LNCaP clone FGC (cell line): ENCODE measurements at places on chromosomes 7 and 10.

DNA sequence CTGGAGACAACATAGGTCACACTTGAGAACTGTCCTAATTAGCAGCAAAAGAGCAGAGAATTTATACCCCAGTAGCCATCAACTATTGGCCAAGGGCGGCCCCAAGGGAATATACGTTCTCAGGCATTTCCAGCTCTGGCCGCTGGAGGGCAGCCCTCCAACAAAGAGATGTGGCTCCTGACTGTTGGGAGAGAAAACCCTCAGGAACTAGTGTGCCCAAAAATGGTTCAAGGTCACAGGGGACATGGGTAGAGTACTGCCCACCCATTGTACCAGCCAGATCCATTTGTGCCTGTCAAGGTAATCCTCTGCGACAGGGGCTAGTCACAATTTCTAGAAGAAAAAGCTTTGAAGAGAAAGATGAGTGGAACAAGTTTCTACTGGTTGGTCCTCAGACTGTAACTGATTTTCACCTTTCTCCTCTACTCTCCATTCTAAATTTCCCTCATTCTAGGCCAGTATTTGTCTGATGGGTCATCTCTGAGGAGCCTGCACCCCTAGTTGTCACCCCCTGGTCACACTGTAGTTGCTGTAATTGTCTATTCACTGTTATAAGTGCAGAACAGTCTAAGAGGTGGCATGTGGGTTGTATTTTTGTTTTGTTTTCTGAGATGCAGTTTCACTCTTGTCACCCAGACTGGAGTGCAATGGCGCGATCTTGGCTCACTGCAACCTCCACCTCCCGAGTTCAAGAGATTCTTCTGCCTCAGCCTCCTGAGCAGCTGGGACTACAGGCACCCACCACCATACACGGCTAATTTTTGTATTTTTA is 14.7 kb upstream of the C7orf33 start:
- DNase-seq: no peak

DNA sequence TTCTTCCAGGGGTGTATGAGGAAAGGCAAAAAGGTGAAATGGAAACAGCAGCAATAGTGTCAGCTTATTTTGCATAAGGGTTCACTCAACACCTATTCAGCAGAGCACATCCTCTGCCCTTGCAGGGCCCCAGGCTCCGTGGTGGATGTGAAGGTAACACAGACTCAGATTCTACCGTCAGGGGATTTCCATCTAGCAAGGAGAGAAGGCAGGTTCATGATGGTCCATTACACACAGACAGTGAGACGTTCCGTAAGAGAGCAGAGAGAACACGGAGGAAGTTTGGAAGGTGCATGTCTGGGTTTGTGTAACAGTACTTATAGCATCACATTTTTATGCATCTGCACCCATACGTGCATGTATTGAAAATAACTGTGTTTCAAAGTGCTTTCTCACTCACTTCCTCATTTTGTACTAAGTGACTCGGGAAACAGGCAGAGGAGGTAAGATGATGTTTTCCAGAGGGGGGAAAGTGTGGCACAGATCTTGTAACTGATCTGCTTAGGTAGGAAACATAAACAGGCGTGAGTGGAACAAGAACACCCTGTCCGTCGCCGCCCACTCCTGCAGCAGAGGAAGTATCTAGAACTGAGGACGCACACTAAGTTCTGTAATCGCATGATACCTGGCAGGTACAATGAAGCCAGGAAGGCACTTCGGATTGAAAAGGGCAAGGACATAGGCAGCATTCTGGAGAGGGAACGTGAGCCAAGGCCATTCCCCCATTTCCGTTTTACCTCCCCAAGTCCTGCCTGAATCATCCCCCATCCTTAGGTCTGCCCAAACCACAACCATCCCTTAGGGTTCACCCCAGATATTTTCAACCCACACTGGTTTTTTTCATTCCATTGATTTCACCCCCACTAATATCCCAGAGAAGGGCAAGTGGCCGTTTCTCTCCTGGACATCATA is 1.0 kb upstream of the ENO4 start:
- DNase-seq: no peak

DNA sequence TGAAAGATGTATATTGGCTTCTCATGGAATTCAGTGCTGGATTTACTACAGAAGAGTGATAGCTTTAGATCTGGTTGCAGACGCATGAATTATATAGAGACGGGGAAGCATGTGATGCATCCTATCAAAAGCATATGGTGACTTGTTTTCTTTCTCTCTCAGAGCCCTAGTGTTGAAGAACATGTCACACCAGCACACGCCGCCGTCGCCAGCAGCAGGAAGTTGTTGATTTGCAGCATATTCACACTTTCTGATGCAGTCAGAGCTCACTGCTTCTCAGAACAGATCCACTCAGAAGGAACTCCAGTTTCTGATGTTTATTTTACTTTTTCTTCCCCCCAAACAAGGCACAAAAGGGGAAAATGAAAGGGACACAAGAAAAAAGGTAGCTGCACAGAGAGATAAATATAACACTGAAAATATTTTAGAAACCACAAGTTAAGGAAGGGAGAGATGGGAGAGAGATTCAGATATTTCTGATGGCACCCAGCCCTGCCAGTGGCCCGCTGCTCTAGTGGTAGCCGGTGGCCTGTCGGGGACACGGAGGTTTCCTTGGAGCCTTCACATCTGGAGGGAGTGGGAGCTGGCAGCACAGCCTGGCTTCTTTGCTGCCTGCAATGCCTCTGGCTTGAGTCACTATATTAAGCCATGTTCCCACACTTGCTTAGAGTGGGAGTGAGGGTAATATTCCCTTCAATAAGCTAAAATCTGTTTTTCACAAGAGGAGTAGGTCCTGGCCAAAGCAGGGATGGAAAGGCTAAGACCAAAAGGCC is 123.2 kb downstream of the NRP1 start:
- DNase-seq: no peak

DNA sequence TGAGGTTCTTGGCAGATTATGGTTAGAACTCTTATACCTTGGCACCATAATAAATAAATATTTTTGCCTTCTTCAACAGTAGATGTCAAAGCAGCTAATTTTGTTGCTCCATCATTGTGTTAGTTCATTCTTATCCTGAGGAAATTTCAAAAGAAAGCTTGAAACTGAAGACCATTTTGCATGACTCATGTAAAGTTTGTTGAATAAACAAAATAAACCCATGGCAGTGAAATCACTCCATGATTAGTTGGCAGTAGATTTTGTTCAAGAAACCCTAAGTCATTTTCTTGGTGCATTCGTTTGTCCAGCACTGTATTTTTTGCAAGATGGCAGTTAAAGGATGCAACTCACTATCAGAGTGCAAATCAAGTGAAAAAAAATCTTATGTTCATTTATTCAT is 91.6 kb downstream of the HECW1 start:
- no peak for DNase-seq

- DNase-seq: no peak
These were observed 25.6 kb downstream of the BLVRA start for GRCh38 chr7:43784030-43784584.

DNA sequence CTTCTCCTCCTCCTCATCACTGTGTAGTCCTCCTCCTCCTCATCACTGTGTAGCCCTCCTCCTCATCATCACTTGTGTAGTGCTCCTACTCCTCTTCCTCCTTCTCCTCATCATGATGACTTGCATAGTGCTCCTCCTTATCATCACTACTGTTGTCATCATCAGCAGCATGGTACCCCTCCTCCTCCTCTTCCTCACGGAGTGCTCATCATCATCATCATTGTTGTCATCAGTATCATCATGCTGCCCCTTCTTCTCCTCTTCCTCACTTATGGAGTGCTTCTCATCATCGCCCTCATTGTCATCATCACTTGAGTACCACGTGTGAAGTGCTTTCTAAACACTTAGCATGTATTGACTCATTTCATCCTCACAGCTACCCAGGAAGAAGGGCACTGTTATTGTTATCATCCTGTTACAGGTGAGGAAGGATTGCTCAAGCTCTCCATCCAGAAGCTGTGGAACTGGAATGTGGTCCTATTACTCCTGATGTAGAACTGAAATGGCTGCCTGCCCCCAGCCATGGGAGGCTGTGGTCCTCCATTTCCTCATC is 122.8 kb upstream of the SHH start:
- no peak for DNase-seq

GRCh38 chr7:139582671-139583155 is 59.2 kb downstream of the CLEC2L start:
- no peak for DNase-seq

DNA sequence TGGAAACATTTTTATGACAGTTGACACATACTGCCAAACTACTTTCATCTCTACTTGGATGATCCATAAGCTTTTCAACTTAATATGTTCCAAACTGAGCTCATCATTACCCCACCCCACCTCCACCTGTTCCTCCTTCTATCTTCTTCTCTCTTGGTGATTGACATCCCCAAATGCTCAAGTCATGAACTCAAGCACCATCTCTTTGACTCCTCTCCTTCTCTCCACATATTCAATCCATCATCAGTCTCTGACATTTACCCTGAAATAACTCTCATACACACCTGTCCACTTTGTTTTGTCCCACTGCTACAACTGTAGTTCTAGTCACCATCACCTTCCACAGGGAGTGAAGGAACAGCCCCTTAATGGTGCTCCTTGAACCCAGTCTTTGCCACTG is 43.3 kb downstream of the SGCE start:
- no peak for DNase-seq

DNA sequence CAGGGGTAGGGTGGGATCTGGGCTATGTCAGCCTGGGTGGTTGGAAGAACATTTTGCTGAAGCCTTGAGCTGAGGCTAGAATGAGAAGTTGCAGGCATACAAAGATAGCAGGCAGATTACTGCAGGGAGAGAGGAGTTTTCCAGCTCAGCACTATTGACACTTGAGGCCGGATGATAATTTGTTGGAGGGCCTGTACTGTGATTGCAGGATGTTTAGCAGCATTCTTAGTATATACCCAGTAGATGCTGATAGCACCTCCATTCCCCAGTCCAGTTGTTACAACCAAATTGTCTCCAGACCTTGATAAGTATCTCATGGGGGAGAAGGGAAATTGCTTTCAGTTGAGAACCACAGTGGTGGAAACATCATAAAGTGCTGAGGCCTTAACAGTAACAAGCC is 158.6 kb upstream of the CHRM2 start:
- no peak for DNase-seq

DNA sequence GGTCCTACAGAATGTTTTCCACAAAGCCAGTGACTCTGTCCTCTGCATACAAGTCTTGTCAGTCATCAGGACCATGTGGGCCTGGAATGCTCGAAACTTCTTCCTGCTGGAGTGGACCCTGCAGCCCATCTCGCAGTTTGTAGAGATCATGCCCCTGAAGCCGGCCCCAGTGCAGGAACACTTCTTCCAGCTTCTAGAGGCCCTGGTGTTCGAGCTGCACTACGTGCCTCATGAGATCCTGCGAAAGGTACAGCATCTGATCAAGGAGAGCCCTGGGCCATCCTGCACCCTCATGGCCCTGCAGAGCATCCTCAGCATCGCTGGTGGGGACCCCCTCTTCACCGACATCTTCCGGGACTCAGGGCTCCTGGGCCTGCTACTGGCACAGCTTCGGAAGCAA is 46.5 kb downstream of the WDFY4 start:
- DNase-seq: no peak

- DNase-seq: no peak
These were observed 184.3 kb upstream of the ITGB1 start for GRCh38 chr10:33142295-33142694.

DNA sequence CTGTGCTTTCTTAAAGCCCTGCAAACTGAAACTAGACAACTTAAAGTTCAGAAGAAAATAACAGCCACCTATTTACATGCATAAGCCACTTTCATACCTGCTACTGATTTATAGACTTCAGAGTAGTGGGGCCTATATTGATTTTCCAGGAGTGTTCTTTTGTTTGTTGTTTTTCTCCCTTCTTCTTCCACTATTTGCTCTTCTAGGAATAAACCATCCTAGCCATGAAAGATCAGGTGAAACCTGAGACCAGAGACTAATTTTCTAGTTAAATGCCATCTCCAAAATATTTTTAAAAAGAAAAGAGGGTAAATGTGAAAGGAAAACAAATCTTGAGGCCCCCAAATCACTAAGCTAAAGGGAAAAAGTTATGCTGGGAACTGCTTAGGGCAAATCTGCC is 72.4 kb upstream of the C1GALT1 start:
- DNase-seq: no peak

- DNase-seq: no peak
These were observed 167.0 kb downstream of the CTTNBP2 start for GRCh38 chr7:117706210-117706609.

DNA sequence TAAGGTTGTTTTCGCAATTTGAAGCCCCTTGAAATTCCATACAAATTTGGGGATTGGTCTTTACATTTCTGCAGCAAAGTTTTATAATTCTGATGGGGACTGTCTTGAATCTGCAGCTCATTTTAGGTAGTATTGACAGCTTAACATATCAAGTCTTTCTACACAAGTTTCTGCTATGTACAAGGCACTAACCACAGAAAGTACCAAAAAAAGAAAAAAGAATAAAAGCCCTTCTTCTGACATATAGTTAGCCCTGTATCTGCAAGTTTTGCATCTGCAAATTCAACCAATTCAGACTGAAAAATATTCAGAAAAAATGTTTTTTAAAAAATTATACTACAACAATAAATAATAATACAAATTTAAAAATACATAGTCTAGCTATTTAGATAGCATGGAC is 15.3 kb downstream of the POT1 start:
- DNase-seq: no peak

- DNase-seq: no peak
These were observed 165.5 kb downstream of the LRRN3 start for GRCh38 chr7:111256391-111256790.

DNA sequence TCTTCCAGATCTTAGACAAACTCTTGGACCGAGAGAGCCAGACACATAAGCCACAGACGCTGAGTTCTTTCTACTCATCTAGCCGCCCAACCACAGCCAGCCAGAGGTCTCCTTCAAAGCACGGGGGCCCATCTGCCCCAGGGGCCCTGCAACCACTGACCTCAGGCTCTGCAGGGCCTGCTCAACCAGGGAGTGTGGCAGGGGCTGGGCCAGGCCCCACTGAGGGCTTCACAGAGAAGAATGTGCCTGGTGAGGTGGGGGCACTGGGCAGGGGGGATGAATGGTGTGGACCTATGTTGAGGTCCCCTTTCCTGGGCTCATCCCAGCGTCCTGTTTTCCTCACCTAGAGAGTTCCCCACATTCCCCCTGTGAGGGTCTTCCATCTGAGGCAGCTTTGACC is 11.4 kb downstream of the ZSWIM8 start:
- DNase-seq: no peak

GRCh38 chr10:45408421-45409319 is 34.7 kb downstream of the ALOX5 start:
- DNase-seq: peak; percentile 15

- peak; percentile 7 for DNase-seq
These were observed 60.3 kb upstream of the SLC39A12 start for GRCh38 chr10:17891435-17891834.
